Central memory CD8-positive, alpha-beta T cell (primary cell): ENCODE measurements at places on chromosomes 2 and 18.

- no peak overlapping the region for H3K4me3 ChIP-seq
- no peak overlapping the region for H3K27ac ChIP-seq
- peaks cover 35% of the 10 kb centered on the region for H3K27me3 ChIP-seq
- no peaks in the 10 kb centered on the region for H3K4me1 ChIP-seq
Measured at GRCh38 chr2:19746611-19747309, 155.0 kb downstream of the TTC32 start.

DNA sequence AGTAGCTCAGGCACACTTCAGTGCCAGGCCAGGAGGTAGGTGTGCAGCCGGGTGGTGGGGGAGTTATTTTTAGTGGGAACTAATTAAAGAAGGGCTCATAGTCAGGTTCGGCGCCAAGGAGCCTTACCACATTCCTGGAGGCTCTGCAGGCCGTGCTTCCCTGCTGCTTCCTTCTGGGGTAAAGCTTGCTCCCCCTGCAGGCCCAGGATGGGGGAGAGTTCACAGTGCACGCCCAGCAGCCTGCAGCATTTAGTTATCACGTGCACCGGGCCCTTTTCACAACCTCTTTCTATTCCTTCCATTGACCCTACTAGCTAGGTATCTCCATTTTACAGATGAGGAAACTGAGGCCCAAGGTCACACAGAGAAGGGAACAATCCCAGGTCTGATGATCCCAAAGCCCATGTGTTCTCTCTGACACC, 2.5 kb downstream of the KCNF1 start:
- no peak overlapping the region for H3K4me3 ChIP-seq
- no peak for DNase-seq
- H3K36me3 ChIP-seq, result no peaks in the 10 kb centered on the region
- peaks cover 53% of the 10 kb centered on the region for H3K27me3 ChIP-seq
- H3K4me1 ChIP-seq, result no peaks in the 10 kb centered on the region

- no peak overlapping the region for H3K27ac ChIP-seq
- H3K4me1 ChIP-seq, result no peaks in the 10 kb centered on the region
- DNase-seq, result no peak
- H3K27me3 ChIP-seq, result peaks cover under 1% of the 10 kb centered on the region
- no peaks in the 10 kb centered on the region for H3K36me3 ChIP-seq
- no peak overlapping the region for H3K4me3 ChIP-seq
Measured at GRCh38 chr2:100895402-100895801, 75.5 kb downstream of the NPAS2 start.

DNA sequence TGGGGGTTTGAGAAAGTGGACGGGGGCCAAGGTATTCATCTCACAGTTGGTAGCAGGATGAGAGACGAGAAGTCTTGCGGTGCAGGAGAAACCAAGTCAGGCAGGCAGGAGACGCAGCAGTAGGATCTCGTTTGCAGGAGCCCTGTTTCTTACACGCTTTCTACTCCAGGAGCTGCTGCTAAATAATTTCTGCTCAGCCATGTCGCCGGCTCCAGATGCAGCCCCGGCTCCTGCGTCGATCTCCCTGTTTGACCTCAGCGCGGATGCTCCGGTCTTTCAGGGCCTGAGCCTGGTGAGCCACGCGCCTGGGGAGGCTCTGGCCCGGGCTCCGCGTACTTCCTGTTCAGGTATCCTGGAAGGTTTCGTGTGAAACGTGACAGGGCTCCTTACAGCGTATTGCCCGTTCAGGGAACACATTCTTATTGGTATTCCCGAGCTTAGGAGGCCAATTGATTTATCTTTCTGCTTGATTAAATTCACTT, 494 bp downstream of the ANKZF1 start:
- DNase-seq, result no peak
- H3K4me1 ChIP-seq, result peaks cover 71% of the 10 kb centered on the region
- H3K36me3 ChIP-seq, result peaks cover 47% of the 10 kb centered on the region
- H3K27me3 ChIP-seq, result no peaks in the 10 kb centered on the region
- H3K27ac ChIP-seq, result peak overlapping the region; percentile 98
- H3K4me3 ChIP-seq, result peak overlapping the region; percentile 97

- DNase-seq, result no peak
- peaks cover 26% of the 10 kb centered on the region for H3K27me3 ChIP-seq
- H3K27ac ChIP-seq, result no peak overlapping the region
- H3K4me3 ChIP-seq, result no peak overlapping the region
- H3K4me1 ChIP-seq, result no peaks in the 10 kb centered on the region
Measured at GRCh38 chr2:196380575-196380974, 209.2 kb upstream of the STK17B start.
